ENCODE measurements at places on chromosomes 3 and 15.

DNA sequence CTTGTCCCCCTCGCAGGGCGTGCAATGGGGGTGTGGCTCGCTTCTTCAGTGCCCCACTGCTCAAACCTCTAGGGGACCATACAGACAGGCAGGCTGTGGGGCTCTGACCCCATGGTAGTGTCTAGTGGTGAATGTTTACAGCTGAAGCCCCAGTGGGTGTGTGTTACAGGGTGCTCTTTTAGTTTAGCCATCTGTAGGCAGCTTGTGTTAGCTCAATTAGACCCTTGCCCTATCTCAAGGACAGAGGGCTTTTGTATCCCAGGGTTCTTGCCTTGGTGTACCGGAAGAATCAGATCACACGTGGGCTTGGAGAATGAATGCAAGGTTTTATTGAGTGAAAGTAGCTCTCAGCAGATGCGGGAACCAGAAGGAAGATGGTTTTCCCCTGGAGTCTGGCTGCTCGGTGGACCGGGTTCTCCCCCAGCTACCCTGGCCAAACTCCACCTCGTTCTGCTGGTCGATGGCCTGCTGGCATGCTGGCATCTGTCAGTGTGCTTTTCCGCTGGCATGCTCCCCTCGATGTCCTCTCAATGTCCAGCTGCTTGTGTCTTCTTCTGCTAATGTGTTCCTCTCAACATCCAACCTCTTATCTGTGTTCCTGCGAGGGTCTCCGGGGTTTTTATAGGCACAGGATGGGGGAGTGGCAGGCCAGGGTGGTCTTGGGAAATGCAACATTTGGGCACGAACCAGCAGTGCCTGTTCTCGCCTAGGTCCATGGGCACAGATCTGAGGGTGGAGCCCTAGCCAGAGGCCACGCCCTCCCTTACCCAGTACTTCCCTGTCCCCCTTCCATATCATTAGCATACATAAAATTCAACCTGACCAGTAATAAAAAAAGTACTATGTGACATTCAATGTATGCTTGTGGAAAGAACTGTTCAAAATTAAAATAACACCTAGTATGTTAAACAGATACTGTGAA lies 6.6 kb downstream of the SPCS1 start:
- no peak for DNase-seq

- DNase-seq: no peak
Observed at GRCh38 chr3:63909431-63909830, 2.8 kb downstream of the SCAANT1 start.

DNA sequence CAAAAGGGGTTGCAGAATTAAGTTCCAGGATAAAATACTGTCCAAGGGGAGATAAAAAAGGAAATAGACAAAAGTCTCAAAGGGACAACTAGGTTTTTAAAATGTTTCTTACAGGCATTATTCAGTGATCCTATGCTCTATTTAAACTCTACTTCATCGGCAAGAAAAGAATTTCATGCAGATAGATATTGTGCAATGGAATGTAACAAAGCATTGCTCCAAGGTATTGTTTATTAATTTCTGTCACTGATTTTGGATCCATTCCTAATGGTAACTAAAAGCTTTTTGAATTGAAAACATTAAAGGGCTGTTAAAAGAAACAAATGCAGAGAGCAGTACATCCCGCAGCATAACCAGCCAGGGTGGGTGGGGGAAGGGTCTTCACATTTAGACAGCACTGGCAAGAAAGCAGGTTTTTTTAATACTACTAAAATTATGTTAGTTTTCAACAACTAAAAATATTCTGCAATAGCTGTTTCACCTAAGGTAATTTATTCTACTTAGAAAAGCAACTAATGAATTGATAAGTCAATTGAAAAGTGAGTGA lies 82.9 kb downstream of the THBS1 start:
- no peak for DNase-seq

GRCh38 chr15:48354694-48355303 lies 23.6 kb downstream of the DUT start:
- no peak for DNase-seq

DNA sequence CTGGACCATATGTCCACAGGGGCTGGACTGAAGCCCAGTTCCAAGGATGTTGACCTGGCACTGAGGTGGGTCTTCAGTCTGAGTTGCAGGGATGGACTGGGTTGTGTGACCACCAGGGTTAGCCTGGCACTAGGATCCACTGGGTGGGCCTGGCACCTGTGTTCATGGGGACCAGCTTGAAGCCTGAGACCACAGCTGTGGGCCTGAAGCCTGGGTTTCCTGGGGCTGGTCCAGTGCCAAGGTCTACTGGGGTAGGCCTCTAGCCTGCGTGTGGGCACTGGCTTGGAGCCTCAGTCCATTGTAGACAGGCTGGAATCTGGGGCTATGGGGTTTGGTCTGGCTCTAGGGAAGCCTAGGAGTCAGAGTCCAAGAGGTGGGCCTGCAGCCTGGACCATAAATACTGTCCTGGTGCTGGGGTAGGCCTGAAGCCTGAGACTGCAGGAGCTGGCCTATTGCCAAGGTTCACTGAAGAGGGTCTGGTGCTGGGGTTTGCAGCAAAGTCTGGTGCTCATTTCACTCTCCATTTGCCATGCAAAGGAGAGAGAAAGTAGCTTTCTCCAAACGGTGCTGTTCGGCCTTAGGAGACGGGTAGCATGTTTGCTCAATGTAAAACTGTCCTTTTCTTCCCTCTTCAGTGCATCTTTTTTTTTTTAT lies 51.2 kb upstream of the TBC1D5 start:
- DNase-seq: no peak

DNA sequence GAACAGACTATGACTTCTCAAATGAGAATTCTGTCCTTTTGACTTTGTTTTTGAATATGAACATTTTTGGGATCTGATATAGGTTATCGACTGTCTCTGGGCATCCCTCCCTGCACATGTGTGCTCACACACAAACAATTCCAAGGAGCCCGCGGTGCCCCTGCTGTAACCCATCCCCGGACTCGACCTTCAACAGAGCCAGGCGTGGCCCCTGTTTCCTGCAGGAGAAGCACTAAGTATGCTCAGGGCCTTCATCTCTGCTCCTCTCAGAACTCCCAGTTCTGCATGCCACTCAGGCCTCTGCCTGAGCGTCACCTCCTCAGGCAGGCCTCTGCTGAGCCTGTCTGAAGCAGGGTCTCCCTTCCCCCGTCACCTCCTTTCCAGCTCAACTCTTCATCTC lies 57.6 kb downstream of the NUP210 start:
- no peak for DNase-seq

DNA sequence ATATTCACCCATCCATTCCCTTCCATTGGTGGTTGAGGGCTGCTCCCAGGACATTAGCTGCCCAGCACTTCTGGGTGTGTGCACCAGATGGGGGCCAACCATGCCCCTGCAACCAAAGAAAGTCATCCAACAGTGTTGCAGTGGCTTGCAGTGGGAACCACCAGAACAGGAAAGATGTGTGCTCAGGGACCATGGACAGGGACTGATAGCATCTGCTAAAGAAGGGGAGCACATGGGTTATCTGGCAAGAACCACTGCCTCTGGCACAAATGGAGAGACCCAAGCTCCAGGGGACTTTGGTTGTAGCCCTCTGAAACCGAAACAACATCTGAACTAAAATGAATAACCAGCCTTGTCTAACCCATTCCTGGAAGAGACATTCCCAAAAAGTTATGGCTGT lies 8.1 kb downstream of the DCLK3 start:
- DNase-seq: no peak

DNA sequence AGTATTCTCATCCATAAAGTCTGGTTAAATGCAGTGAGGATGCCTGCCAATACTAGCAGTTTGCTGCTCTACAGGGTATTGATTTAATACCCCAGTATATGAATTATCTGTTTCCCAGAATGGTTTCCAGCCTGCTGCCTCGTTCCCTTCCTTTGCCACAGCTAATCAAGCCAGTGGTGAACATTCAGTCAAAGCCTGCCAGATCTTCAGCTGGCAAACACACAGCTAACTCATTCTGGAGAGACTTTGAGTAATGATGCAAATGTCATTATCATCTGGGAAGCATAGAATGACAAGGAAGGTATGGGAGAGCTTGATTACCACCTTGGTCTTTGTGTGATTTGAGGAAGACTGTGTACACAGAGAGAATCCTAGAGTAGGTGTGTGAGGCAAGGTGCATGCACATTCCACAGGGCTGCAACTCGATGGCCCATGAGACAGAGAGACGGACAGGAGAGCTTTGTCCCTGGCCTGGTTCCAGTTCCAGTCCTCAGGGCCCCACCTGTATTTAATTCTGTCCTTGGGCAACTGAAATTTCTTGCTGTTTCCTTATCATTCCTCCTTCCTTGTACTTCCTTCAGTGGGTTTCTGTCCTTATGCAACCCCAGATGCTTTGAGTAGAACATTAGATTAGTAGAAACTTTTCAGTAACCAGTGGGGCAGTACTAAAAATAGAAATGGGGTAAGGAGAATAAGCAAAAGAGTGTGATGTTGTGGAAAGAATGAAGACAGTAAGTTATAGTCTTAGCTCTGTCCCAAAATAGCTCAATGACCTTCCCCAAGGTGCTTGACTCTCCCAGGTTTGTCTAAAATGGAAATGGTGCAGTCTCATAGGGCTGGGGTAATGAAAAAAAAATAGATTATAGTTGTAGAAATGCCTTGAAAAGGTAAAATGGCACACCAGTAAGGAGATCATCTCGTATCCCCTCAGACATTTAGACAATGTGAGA lies 72.5 kb downstream of the MITF start:
- DNase-seq: no peak

GRCh38 chr3:95655363-95655986 lies 1158.9 kb upstream of the EPHA6 start:
- DNase-seq: no peak

GRCh38 chr15:45338417-45338816 lies 39.9 kb downstream of the GATM start:
- DNase-seq: no peak

DNA sequence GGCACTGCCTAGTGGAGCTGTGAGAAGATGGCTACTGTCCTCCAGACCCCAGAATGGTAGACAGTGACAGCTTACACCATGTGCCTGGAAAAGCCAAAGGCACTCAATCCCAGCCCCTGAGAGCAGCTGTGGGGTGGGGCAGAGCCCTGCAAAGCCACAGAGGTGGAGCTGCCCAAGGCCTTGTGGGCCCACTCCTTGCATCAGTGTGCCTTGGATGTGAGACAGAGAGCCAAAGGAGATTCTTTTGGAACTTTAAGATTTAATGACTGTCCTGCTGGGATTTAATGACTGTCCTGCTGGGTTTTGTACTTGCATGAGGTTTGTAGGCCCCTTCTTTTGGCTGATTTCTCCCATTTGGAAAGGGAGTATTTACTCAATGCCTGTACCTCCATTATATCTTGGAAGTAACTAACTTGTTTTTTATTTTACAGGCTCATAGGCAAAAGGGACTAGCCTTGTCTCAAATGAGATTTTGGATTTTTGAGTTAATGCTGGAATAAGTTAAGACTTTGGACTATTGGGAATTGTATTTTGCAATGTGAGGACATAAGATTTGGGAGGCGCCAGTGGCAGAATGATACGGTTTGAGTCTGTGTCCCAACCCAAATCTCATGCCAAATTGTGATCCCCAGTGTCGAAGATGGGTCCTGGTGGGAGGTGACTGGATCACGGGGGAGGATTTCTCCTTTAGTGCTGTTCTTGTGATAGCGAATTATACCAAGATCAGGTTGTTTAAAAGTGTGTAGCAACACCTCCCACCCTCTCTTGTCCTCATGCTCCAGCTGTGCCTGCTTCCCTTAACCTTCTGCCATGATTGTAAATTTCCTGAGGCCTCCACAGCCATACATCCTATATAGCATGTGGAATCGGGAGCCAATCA lies 80.4 kb downstream of the MYO5A start:
- no peak for DNase-seq

- DNase-seq: no peak
Observed at GRCh38 chr3:87397211-87397610, 120.8 kb upstream of the POU1F1 start.

DNA sequence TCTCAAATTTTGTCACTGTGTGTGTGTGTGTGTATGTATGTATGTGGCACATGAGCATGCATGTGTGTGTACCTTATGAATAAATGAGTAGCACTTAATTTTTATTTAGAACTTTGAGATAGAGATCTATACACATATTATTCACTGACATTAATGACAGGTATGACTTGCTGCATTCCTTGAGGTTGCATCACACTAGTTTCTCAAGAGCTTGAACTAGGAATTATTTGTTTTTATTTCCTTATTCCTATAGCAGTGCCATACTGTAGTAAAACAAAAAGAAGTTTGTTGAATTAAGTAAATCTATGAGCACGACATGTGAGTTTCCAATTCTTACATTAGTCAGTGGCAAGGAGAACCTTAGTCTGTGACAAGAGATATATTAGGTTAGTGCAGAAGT lies 943.9 kb downstream of the ROBO1 start:
- no peak for DNase-seq

DNA sequence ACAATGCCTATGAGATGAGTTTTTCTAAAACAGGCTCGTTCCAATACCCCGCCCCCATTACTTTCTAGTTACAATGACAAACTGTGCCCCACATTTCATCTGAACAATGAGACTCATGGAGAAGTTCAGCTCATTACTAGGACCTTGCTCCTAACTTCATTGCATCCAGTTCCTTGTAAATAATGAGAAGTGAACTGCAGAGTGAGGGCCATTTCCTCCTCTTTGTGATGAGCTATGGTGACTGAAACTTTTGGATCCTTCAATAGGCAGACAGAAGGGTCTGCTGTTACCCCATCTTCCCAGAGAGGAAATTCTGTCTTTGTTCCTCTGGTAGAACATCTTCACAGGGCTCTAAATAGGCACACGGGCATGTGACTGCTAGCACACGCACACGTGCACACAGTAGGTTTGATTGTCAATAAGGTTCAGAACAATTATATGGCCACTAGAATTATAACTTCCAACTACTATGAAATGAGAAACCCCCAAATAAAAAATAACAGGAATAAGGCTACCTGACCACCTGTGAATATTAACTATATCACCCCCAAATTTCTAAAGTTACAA lies 51.8 kb downstream of the SERP1 start:
- DNase-seq: no peak

DNA sequence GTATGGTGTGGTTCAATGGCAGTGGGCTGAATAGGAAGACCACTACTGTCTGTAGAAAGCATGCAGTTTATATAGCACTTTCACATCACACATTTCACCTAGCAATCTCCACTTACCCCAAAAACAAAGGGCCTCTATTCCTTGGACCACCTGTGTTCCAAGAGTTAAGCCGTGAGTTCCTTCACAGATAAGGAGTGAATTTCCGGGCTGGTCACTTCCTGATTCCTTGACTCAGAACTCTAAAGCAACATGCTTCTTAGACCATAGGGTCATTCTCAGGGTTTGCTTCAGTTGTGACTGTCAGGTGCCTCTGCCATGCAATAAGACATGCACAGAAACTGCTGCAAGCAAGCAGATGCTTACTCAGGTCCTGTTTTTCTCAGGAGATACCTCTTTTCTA lies 588.5 kb upstream of the TGFBR2 start:
- DNase-seq: no peak

DNA sequence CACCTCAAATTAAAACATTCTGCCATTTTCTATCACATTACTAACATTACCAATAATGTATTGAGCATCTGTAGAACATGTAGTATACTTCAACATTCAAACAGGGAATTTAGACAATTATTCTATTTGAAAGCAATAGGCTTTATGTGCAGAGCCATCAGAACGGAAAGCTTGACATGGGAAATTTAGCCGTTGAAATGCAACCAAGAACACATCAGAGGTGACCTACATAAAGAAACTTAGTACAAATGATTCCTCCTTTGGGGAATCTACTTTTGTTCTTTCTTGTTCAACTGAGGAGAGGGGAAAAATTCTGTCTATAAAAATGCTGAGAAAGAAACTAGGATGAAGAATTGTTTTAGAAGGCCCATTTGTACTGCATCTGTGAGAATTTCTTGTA lies 38.6 kb upstream of the RBMS3 start:
- DNase-seq: peak; percentile 65

GRCh38 chr3:114587986-114588385 lies 294.2 kb downstream of the TIGIT start:
- DNase-seq: no peak
